Eye (tissue), 1 donor: ENCODE measurements at places on chromosomes 7 and 10.

DNA sequence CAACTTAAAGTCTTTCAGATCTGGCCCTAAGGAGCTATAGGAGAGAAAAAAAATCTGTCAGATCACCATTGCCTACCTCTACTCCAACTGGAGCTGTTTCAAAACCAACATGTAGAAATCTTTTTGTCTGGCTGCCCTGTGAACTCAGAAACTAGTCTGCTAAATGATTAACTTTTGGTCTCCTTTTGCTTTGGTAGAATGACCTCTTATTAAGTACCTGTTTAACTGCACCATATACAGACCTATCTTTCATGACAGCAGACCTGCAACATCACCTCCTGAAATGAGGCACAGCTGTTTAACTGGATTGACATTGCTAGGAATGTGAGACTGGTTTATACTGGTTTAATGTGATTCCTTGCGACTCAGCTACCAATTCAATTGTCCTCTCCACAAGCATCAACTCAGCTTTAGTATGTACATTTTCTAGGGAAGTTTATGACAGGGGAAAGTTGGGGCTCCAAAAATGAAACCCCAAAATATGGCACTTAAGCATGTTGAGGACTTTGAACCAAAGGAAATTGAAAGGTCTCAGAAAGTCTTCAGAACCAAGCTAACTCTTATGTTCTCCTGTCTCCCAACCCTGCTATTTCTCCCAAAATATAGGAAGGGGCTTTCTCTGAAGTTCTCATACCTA is 1.8 kb downstream of the CYP3A43 start:
- DNase-seq, result no peak

DNA sequence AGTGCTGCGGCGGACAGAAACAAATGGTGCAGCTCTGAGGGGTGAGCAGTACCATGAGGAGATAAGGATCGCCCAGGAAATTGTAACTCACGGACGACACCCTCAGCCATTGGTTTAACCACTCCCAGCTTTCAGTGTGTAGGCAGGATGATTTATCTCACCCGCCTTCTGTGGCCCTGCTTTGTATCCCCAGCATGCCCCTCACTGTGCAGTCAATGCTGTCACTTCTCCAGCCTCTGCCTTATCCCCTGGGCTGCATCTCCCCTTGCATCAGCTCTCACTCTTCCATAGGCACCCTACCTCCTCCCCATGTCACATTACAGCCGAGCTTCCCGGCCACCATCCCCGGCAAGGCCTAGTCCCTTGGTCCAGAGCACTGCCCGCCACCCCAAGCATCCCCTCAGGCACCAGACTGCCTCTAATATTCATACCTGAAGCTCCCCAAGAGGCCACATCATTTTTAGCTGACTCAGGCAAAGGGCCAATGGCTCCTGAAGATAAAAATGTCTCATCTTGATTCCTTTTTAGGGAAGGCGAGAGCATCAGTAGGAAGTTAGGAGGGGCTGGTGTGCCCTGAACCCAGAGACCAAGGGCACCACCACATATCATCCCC is 77.1 kb downstream of the CARD11 start:
- DNase-seq, result no peak

DNA sequence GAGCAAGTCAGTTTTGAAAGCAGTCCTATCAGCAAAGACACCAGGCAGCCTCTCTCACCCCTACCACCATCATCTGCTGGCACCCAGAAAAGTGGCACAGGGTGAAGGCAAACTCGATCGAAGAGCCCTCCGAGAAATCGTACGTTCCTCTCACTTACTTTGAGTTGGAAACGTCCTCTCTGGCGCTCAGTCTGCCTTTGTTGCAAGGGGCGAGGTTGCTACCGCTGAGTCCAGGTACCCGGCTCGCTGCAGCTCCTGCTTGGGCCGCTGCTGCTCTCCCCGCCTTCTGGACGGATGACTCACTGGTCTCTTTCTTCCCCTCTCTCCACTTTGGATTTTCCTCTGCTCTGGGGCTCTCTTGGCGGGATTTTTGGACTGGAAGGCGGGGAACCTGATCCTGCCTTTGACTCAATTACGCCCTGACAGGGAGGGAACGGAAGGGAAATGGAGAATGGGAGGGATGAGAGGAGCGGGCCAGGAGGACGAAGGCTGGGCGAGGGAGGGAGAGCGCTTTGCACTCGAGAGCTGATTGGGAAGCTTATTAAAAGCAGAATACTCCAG is at the start of gene PTN:
Gene PTN, minus strand, starts transcription at position 453 of the 561 bp plus-strand sequence. CDS start 88,760 bp downstream, outside the sequence.
- DNase-seq, result peak; percentile 86

DNA sequence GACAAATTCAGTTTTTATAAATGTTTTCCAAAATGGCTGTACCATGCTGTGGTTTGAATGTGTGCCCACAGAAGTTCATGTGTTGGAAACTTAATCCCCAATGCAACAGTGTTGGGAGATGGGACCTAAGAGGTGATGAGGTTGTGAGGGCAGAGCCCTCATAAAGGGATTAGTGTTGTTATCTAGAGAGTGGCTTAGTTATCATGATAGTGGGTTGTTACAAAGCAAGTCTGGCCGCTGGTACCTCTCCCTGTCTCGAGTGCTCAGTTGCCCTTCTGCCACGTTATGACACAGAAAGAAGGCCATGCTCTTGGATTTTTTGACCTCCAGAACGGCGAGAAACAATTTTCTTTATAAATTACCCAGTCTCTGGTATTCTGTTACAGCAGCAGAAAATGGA is 119.0 kb downstream of the BTAF1 start:
- no peak for DNase-seq

DNA sequence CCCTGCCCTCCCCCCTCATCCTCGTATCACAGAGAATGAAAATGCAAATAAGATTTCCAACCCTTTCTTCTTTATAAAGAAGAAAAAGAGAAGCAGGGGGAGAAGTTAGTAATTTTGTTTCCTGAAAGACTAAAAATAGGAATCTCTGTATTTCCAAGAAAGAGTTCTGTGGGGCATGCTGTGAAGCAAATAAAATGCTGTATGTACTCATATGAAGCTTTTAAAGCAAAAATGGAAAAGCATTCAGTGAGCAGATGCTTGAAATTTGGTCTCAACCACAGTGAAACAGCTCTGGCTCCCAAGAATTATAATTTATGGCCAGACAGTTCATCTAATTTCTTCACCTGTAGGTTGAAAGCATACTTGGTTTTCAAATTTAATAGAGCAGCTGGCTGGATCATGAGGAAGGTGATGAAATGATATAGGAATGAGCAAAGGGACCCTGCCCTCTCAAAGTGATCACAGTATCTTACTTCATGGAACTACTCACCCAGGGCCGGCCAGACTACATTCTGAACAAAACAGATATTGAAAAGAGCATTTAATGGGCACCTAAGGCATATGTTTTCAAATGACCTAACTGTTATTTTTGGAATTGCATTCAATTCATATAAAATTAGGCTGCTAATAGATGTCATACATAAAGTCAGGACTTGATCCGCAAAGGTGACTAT is 31.4 kb downstream of the SVIL start:
- DNase-seq, result no peak

DNA sequence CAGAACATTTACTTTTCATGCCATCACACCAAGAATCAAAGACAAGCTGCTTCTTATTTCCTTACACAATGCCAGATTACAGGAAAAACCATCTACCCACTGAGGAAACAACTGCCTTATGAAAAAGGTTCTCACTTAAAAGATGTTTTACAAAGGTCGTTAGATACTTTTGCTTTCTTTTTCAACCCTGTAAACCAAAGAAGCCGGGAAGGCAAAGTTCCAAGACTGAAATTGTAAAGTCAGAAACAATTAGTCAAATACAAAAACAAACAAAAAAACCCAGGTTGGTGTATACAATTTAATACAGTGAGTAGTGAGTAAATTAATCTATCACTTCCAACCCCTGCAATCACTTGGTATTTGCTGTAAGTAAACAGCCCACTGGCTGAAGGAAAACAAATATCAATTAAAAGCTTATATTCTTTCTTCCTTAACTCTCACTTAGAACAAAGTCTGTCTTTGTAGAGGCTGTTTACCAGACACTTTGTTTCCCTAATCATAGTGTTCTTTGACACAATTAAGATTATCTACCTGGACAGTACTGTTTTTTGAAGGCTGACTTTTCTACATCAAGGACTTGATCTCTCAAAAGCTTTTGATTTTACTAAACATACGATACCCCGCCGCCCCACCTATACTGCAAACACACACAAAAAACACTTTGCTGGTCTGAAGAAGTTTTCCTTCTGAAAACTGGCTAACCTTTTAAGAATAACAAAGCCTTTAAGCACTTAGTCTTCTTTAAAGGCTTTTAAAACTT is 18.1 kb downstream of the ERLIN1 start:
- DNase-seq, result no peak

- no peak for DNase-seq
Measured at GRCh38 chr10:131946880-131947279, 34.8 kb downstream of the BNIP3 start.

- DNase-seq, result no peak
Measured at GRCh38 chr10:3530346-3530745, 254.7 kb downstream of the KLF6 start.

GRCh38 chr7:39621784-39622411 is 1.5 kb upstream of the RALA start:
- no peak for DNase-seq

- DNase-seq, result no peak
Measured at GRCh38 chr7:27096768-27097514, 1.1 kb upstream of the HOXA1 start.

DNA sequence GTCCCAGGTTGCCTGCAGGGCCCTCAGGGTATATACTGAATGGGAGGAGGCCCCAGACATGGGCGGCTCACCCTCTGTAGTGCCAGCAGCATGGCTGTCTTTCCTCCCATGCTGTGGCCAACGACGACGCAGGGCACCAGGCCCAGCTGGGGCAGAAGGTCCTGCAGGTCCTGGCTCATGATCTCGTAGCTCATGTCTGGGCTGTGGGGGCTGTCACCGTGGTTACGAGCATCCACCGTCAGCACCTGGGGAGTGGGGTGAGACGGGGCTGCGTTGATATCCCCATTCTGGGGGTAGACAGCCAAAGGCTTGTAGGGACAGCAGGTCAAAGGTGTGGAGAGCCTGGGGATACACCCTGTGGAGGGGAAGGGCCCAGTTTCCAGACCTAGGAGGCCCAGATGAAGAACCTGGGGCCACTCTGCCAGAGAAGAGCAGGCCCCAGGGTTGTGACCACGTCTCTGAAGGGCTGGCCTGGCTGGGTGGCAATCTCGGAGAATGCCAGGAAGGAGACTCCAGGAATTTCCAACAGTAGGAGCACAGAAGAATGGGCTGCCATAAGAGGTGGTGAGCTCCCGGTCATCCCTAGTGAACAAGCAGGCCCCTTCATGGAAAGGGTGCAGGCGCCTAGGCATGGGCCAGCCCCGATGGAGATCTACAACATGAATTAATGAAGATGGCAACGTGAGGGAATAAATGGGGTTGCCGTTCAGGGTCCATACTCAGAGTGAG is 947 bp downstream of the ABHD11 start:
- DNase-seq, result no peak

DNA sequence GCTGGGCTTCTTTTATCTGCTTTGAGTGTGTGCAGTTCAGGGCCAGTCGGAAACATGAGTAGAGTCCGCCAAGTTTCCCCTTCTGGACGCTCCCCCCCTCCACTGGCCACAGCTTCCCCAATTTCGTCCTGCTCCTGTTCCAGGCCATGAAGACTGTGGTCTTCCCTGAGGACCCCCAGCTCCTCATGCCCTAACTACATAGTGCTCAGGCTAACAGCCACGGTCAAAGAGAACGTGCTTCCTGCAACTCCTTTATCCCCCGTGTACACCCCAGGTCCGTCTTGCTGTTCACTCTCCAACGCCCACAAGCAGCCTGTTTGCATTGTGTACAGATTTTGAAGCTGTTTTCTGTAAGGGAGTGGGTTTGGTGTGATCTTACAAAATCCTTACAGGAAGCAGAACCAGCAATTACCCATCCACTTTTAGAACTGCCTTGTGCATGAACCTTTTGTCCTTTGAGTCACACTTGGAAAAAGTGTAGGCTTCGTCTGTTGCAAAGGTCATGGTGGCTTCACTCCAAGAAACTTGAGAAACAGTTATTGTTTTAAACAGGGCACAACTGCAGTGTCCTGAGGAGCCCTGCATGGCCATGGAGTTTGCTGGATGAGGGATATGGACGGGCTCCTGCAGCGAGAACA is 77.0 kb upstream of the FAM20C start:
- no peak for DNase-seq

DNA sequence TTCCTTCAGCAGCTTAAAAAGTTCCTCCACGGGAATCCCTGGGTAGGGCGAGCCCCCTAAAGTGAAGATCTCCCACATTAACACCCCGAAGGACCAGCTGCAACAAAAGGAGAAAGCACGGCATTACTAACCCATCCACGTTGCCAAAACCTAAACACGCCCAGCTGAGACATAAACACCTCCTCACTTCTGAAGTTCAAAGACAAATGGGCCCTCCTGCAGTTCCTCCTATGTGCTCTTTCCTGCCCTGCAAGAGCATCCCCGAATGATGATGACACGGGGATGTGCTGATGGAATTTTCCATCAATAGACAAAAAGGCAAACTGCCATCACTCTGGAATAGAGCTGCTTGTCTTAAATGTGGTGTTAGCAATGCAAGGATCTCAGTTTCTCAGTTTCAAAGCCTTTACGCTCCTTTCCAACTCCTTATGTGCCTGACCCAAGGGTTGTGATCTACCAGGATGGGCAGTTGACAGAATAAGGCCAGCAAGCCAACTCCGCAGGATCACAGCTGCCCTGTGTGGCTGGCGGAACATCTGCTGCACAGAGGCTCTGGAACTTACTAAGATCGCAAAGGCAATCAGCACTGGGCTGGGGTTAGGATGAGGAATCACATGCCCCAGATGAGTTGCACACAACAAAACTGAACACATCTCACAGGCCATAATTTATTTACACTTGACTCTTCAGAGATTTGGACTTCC is 112.7 kb downstream of the FGFR2 start:
- DNase-seq, result no peak

DNA sequence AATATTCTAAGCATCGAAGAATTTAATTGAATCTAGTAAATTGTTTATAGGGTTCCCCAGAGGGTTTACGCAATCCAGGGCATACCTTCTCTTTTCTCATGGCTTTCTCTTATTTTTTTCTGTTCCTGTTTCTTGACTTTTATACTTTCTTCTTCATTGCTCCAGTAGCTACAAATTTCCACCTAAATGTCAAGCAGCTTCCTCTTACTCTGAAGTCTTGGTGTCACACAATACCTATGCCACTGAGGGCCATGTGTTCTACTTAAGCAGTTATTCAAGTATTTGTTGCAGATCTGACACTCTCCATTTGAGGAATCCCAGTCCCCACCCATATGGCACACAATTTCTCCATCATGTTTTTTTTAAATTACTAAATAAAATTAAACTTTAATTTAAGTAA is 343.1 kb upstream of the MBL2 start:
- DNase-seq, result no peak

- peak; percentile 91 for DNase-seq
Measured at GRCh38 chr10:22554461-22555182, 159.8 kb downstream of the PIP4K2A start.

DNA sequence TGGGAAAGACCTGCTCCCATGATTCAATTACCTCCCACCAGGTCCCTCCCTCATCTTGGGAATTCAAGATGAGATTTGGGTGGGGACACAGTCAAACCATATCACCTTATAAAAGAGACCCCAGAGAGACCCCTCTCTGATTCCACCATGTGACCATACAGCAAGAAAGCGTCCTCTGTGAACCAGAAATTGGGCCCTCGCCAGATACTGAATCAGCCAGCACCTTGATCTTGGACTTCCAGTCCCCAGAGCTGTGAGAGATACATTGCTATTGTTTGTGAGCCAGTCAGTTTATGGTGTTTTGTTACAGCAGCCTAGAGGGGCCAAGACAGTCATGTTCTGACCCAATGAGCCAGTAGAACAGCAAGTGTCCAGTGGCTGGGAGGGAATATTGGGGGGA is 232.6 kb downstream of the PAXIP1 start:
- DNase-seq, result no peak
